ENCODE measurements at places on chromosomes 7 and 10.
A peak's percentile ranks its signal among the peaks of the same experiment; 100 is the strongest.

GRCh38 chr7:108038986-108039385 lies 36.0 kb upstream of the LAMB1 start:
- DNase-seq = no peak

DNA sequence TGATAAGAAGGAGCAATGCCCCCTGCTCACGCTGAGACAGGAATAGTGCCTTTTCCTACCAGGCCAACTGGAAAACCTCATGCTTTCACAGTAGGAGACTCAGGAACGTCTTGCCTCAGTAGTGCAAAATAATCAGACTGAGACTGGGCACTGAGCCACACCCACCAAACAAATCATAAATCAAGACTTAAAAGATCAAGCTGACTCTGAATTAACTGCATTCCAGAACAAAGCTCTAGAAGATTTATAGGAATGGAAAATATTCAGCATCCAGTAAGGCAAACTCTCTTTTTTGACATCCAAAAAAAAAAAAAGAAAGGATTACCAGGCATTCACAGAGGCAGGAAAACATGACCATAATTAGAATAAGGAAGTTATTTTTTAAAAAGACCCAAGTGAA lies 30.5 kb upstream of the SLC18A3 start:
- no peak for DNase-seq

- peak; percentile 34 for DNase-seq
These were observed 7.8 kb upstream of the OPN4 start for GRCh38 chr10:86646532-86646931.

- no peak for DNase-seq
These were observed 362.5 kb upstream of the ZMIZ1 start for GRCh38 chr10:78706256-78706655.

- DNase-seq = peak; percentile 58
These were observed 1.9 kb downstream of the ACSL5 start for GRCh38 chr10:112375721-112376395.

DNA sequence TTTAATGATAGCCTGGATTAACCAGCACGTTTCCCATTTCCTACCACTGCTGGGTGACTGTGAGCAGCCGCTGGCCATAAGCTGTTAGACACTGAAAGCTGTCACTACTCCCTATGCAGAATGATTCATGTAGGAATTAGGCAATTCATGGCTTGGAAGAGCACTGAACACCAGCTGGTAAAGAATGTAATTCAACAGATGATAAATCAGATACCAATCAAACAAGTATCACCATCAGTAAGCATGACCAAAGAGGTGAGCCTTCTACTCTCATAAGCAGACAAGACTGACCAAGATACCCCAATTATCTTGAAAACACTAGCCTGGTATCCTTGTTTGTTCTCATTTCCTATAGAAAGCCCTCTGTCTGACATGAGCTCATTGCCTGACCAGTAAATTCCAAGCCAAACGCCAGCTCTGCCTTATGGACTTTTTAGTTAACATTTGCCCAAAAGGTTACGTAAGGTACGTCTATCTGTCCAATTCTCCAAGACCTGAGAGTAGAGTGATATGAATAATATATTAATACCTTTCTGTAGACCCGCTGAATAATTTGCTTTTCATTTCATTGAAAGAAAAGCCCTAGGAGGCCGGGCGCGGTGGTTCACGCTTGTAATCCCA lies 127.7 kb downstream of the ELMO1 start:
- DNase-seq = no peak

- no peak for DNase-seq
These were observed 123.4 kb upstream of the ZNF746 start for GRCh38 chr7:149620961-149621360.

- DNase-seq = no peak
These were observed 153.3 kb downstream of the ARID5B start for GRCh38 chr10:62054830-62055229.

- no peak for DNase-seq
These were observed 109.0 kb upstream of the SHH start for GRCh38 chr7:155921086-155921803.

DNA sequence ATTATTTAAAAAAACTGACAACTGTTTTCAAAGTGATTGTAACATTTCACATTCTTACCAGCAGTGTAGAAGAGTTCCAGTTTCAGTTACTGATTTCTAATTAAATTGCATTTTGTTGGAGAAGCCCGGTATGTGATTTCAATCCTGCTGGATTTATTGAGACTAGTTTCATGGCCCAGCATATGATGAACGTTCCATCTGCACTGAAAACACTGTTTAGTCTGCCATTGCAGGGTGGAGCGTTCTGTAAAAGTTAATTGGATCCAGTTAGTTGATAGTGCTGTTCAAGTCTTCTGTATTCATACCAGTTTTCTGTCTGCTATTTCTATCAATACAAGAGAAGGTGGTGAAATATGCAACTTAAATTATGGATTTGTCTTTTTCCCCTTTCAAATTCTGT lies 37.3 kb upstream of the CCNY start:
- peak; percentile 33 for DNase-seq

DNA sequence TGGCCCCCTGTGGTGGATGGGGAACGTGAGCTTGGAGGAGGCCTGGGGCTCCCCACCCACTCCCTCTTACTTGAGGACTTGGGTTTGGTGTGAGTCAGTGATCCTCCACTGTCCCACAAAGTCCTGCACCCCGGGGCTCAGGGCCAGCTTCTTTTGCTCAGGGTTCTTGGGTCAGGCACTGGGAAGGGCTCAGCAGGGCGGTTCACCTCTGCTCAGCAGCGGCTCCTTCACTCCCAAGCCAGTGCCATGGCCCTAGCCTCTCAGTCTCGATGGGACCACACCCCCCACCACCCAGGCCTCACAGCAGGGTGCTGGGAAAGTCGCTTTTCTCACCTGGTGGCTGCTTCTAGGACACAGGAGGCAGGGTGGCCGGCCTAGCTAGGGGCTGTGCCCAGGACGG lies 59.1 kb downstream of the ELFN1 start:
- no peak for DNase-seq

- peak; percentile 61 for DNase-seq
These were observed 81.6 kb upstream of the SAMD8 start for GRCh38 chr10:75029857-75030256.

DNA sequence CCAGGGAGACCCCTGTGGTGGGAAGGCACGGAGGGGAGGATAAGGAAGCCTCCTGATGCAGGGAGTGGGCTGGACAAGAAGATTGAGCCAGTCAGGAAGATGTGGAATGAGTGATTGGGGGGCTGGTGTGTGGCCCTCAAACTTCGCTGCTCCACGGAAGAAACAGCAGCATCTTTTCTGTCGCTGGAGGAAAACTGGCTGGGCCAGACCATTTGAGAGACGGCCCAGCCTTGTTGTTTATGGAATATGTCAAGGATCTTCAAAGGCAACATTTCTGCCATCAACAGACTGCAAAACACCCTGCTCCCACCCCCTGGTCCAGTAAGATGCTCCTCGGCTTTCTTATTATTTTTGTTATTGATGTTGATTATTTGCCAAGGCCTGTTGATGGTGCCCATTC lies 29.4 kb downstream of the PALD1 start:
- no peak for DNase-seq

GRCh38 chr7:154380771-154381170 lies 328.6 kb downstream of the DPP6 start:
- no peak for DNase-seq
